ENCODE measurements at places on chromosomes 7 and 10.

- no peak for DNase-seq
Measured at GRCh38 chr7:22277375-22277774, 79.6 kb downstream of the RAPGEF5 start.

GRCh38 chr7:137626469-137627067 is 220.2 kb downstream of the DGKI start:
- DNase-seq: no peak

DNA sequence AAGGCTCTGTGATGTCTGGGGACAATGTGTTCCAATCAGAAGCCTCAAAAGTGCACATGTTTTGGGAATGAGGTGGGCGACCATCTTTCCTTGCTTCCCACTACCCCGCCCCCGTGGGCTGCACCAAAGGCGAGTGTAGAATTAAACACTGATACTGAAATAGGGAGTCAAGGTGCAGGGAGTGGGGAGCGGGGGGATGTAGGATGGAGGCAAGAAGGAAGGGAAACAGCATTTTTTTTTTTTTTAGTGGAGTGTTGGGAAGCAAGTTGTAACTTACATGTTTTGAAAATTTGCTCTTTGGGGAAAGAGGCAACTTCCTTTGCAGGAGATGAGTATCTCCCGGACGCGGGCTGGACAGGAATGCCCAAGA is 484 bp upstream of the DLX5 start:
- DNase-seq: no peak

DNA sequence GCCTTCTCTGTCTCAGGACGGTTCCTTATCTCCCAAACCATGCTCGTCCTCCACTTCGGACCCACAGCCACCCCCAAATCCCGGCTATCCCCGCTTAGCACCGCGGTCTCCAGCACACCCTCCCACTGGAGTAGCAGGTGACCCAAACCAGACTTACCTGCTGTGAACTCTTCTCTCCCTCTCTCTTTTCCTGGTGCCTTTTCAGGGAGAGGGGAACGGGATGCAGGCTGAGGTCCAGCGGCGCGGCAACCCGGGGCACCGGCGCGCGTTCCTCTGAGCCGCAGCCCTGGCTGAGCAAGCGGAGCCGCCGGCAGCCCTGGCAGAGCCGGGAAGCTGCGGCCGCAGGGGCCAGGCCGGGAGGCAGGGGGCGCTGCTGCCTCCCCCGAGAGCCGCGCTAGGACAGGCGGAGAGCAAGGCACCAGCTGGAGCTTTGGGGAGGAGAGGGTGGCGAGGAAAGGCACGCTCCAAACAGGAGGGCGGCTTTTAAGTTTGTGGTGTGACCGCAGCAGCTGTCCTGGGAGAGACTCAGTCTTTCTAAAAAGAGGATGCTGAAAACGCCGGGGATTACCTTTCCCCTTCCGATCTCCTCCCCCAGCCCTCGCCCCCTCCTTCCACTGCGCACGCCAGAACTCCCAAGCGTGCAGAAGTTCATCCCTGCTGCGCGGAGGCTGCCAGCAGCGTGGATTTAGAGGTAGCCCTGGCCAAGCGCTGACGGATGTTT is at the start of gene SEMA3D:
Gene SEMA3D (minus strand): TSS at position 536 of the 721 bp plus-strand sequence. CDS start 65,165 bp downstream, outside the sequence.
- no peak for DNase-seq

DNA sequence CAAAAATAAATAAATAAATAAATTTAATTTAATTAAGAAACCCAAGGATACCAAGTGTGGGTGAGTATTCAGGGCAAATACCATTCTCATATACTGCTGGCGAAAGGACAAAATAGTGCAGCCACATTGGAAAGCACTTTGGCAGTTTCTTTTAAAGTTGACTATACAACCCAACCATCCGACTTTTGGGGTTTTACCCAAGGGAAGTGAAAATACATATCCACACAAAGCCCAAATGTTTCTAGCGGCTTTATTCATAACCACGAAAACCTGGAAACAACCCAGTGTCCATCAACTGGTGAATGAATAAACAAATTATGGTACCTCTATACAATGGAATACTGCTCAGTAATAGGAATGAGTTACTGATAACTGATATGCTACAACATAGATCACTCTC is 36.2 kb upstream of the OGDHL start:
- DNase-seq: no peak

GRCh38 chr7:460374-461116 is 59.1 kb downstream of the PDGFA start:
- no peak for DNase-seq

- DNase-seq: no peak
Measured at GRCh38 chr10:75294031-75294437, 58.3 kb upstream of the COMTD1 start.

GRCh38 chr10:77533887-77534278 is 103.7 kb downstream of the KCNMA1 start:
- no peak for DNase-seq

All from NCI-H510A (cell line).